ENCODE measurements at places on chromosomes 7 and 10.

GRCh38 chr10:12333380-12334185 lies 15.8 kb upstream of the CAMK1D start:
- DNase-seq, result no peak

- no peak for DNase-seq
Measured at GRCh38 chr10:69049566-69049961, 38.3 kb upstream of the SRGN start.

DNA sequence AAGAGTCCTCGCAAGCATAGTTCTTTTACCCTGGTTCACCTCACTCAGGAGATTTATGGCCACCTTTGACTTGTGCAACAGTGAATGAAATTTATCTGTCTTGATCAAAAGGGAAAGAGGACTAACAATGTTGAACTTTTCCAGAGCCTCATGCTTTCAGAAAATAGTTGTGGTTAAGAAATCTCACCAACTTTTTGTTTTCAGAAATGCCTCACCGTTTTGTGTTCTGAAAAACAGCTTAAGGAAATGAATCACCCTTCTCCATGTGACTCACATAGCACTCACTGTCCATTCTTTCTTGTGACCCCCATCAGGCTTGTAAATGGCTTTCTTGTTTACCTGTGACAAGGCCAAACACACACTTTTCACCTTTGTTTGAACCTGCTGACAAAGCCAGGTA lies 148.6 kb upstream of the FAM3C start:
- DNase-seq, result no peak

DNA sequence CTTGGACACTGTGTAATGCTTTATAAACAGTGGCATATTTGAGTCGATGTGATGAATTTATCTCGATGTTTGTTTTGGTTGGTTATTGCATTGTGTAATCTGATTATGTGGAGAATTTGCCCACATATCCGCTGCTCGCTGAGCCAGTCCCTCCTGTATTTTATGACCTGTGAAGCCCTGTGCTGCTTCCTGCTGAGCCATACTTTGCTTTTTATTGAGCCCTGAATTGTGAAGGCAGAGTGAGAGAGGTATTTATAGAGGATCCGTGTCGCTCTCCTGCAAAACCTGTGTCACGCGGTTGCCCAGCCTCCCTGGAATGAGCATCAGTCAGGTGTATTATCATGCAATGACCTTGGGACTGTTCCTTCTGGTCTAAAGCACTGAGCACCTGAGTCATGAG lies 253.7 kb downstream of the ARHGAP21 start:
- DNase-seq, result no peak

DNA sequence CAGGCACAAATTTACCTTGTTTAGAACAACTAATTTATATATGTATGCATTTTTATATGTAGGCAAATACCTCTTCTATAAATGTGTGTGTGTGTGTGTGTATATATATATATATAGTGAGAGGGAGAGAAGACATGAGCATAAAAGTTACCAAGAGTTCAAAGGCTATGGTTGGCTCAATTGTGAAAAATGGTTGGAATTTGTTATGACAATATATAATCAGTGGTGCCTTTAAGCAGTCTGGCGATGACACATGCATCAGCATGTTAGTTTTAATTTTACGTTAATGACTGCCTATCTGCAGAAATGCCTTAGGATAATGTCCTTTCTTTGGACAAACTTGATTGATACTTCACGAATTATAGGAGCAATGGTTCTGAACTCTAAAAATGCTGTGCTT lies 980.8 kb upstream of the LRRTM3 start:
- DNase-seq, result no peak

GRCh38 chr7:105198223-105198622 lies 184.2 kb downstream of the KMT2E start:
- no peak for DNase-seq

DNA sequence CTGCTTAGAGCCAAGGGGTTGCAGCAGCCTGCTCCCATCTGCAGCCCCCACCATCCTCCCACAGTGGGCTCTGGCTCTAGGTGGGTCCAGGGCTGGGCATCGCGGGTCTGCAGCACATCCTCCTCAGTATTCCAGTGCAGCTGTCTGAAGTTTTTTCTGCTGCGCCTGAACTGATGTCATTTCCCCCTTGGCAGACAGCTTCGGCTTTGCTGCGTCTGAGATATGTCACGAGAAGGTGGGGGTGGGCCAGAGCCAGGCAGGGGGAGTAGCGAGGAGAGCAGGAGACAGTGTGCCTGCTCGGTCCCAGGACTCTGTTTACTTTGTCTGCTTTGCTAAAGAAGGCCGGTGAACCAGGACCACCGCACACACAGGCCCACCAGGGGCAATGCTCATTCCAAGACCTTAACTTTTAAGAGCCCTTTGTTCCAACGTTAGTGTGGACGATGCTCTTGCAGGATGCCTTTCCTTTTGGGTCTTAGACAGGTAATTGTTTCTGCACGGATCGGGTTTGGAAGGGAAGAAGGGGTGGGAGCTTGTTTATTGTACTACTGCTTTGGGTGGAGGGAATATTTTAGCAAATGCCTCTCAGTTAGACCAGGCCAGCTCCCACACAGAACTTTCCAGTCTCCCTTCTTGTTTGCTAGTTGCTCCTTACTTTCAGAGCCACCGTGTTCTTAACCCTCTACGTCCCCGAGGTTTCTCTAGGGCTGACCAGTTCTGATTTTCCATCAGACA lies 32.4 kb downstream of the WBP1L start:
- peak; percentile 61 for DNase-seq

- no peak for DNase-seq
Measured at GRCh38 chr7:137985253-137985896, 16.5 kb downstream of the CREB3L2 start.
